ENCODE measurements at places on chromosomes 2 and 18.

GRCh38 chr2:221775096-221775495 is 203.0 kb upstream of the EPHA4 start:
- DNase-seq = no peak

DNA sequence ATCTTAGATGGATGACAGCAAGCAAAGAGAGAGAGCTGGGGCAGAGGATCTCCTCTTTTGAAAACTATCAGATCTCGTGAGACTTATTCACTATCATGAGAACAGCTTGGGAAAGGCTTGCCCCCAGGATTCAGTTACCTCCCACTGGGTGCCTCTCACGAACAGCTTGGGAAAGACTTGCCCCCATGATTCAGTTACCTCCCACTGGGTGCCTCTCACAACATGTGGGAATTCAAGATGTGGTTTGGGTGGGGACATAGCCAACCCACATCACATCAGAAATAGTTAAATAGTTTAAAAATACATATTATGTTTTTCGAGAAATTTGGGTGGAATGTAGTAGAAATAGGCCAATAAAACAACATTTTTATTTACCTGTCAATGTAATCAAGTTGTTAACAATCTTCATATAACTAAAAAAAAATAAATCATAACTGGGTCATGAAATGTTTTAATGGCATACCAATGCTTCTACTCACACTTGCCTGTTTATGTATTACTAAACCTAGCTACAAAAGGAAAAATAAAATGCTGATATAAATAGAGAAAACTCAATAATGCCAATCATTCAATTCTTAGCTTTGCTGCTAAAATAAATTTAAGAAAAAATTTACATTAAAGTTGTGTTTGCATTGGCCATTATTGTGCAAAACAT is 608.9 kb downstream of the SUCLG1 start:
- no peak for DNase-seq

DNA sequence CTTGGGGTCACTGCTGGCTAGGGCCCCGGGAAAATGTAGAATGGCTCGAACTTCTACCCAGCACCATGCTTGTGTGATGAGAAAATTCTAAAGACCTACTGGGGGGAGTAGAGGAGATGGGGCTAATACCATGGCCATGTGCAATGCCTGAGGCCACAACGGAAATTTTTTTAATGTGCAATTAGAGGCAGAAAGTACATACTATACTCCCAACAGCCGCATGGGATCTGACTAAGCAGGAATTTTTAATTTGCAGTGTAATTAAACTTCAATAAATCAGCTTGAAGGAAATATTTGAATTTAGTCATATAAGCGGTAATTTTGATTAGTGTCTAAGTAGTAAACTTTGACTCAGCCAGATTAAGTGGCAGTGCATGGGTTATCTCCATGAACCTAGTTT is 53.2 kb upstream of the CNGA3 start:
- no peak for DNase-seq

DNA sequence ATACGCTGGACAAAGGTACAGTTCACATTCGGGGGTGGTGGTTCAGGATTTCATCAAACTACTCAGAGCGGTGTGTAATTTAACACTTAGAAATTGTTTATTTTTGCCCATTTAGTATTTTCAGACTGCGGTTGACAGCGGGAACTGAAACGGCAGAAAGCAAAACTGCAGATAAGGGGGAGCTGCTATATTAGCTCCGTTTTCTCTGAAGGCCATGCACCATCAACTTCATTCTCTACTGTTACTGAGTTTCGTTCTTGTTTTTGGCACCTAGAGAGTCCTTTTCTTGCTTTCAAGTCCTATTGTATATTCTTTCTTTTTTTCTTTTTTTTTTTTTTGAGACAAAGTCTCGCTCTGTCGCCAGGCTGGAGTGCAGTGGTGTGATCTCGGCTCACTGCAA is 121.5 kb upstream of the SP3 start:
- DNase-seq = no peak

DNA sequence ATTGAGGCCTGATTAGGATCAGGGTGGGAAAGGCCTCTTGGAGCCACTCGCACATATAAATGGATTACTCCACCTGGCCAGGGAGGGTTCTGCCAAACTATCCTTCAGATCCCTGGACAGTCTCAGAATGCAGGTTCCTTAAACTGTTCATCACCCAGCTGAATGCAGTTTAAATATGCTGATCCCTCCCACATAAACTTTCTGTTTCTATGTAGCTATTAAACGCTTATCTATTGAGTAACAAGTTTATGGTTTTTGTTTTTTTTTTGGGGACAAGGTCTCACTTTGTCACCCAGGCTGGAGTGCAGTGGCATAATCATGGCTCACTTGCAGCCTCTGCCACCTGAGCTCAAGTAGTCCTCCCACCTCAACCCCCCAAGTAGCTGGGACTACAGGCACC is 1.9 kb downstream of the CAD start:
- DNase-seq = no peak

DNA sequence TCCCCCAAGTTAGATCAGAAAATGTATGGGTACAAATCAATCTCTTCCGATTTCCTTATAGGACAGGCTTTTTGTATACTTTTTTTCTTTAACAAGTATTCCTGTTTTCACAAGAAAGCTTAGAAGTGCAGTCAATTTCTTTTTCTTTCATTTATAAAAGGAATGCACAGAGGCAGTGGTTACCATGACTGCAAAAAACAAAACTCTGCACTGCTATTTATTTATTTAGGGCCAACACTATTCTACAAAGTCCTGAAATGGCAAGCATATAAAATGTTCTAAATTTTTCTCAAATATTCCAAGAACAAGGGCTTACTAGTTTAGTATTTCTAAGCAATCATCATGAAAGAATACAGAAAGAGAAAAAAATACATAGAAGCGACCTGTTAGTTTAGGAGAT is 22.2 kb downstream of the ATAD2B start:
- DNase-seq = no peak

GRCh38 chr2:55076721-55077120 is 26.5 kb upstream of the RTN4 start:
- DNase-seq = no peak

GRCh38 chr18:5250603-5251002 is 44.9 kb downstream of the ZBTB14 start:
- DNase-seq = no peak

GRCh38 chr2:43407935-43408334 is 181.5 kb upstream of the ZFP36L2 start:
- DNase-seq = no peak

DNA sequence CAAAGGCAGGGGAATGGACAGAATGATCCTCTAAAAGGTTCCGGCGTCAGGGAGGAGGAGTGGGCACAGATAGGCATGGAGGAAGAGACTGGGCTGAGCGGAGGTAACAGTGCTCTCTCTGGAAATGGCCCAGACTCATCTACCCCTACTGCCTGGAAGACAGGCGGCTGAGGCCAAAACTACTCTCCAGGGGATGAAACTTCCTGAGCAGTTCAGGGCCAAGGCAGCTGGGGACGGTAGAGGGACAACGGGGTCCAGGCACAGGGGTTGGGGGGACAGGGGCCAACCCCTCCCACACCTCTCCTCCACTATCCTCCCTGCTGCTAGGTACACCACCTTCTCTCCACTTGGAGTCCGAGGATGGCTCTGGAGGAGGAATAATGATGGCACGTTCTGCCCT is 94.3 kb downstream of the TNS1 start:
- no peak for DNase-seq

GRCh38 chr2:108447947-108448677 is 894 bp upstream of the GCC2 start:
- no peak for DNase-seq

DNA sequence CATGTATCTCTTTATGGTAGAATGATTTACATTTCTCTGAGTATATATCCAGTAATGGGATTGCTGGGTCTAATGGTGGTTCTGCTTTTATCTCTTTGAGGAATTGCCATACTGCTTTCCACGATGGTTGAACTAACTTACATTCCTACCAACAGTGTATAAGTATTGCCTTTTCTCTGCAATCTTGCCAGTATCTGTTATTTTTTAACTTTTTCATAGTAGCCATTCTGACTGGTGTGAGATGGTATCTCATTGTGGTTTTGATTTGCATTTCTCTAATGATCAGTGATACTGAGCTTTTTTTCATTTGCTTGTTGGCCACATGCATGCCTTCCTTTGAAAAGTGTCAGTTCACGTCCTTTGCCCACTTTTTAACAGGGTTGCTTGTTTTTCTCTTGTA is 55.1 kb downstream of the CYTIP start:
- no peak for DNase-seq

- DNase-seq = no peak
Measured at GRCh38 chr18:9643549-9643948, 29.2 kb upstream of the PPP4R1 start.

DNA sequence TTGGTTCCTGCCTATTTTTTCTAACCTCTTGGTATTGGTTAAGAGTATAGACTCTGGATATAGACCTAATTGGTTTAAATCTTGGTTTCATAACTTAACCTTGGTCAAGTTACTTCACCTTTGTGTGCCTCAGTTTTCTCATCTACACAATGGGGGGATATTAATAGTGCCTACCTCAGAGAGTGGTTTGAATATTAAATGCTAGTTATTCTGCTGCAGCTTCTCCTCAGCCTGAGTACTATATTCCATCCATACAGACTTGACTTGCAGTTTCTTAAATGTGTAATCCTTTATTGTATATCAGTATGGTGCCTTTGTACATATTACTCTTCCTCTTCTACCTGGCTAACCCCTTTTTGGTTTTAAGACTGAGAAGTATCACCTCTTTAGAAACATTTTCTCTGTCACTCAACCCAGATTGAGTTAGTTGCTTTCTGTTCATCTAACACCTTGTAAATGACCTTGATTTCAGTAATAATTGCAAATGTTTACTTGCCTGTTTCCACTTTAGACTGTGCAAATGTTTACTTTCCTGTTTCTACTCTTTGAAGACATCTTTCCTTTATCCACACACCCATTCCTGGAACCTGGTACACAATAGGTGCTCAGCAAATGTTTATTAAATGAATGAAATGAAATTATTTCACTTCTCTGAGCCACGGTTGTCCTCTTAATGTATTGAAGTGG is 6.6 kb downstream of the ACVR2A start:
- DNase-seq = no peak

DNA sequence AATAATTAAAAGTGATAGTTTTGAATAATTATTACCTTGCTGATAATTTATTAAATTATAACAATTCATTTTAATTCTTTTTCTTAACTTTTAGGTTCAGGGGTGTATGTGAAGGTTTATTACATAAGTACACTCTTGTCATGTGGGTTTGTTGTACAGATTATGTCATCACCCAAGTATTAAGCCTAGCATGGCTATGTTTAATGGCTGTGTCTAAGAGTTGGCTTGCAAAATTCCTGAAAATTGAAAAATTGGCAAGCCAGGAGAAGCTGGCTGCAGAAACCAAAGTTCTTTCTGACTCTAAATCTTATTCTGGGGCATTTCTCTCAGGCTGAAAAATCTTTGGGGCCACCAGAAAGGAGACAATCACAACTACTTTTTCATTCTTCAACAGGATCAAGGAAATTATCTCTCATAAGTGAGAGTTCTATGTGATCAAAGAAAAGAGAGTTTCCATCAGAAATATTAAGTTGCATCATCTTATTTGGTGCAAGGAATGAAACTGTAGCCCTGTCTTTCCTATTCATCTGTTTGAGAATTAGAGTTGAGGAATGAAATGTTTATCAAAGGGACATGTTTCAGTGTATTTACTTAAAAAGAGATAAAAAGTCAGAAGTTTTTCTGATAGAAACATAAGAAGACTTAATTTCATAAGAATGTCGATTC is 412.1 kb upstream of the CDH2 start:
- DNase-seq = no peak

DNA sequence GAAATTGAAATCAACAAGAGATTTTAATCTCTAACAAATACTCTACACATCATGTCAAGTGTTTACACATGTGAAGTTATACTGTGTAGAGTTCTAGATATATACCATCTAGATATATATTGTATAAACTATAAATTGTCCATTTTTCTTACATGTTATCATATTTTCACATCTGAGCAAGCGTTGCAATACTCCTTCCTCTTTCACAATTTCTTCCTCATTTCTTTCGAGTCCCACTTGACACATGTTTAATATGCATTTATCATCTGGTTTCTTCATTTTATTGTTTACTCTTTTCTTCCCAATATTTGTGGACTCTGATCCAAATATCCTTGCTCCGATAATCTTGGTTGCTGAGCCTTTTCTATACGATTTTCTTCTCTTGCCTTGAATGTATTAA is 50.2 kb downstream of the UNC80 start:
- no peak for DNase-seq

- no peak for DNase-seq
Measured at GRCh38 chr2:96204836-96205624, 3.6 kb downstream of the STARD7 start.

DNA sequence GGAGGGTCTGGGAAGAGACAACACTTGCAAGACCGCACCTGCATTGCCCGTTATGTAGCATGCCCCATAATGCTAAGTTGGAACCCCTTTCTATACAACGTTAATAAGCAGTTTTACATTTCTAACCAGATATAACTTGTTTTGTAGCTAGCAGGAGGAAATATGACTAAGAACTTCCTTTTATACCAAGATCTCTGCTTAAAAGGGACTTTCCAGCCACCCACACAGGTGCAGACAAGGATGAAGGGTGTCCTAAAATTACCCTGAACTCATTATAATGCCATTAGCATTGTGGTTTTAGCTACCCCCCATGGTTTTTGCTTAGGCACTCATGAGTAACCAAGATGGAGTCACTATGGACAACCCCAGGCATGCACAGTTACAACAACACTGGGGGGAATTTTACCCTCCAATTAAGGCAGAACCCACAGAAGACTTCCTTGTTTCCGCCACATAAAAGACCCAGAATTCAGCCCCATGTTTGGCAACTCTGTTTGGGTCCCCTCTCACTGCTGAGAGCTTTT is 362.8 kb downstream of the CBLN2 start:
- no peak for DNase-seq

DNA sequence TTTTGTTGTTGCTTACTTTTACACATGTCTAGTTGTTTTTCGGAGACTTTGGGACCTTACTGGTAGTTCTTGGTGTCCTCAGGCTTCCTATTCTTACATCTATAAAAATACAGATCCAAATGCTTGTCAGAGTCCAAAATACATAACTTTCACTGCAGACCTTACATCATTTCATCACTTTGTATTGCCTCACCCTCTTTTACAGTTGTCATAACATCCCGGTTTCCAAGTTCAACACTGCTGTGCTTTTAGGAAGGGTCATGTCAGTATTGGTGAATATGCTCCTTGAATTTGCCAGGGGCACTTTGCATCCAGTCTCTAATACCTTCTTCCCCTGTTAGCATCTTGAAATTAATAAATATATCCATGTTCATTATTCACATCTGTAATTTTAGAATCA is 518.2 kb upstream of the RAB12 start:
- DNase-seq = no peak

- no peak for DNase-seq
Measured at GRCh38 chr18:56873441-56874140, 222.4 kb downstream of the WDR7 start.

GRCh38 chr2:162256591-162256991 is 13.3 kb upstream of the FAP start:
- DNase-seq = no peak

- DNase-seq = no peak
Measured at GRCh38 chr2:164006704-164007103, 270.9 kb upstream of the FIGN start.
